Activated naive CD4-positive, alpha-beta T cell treated with anti-CD3 and anti-CD28 coated beads for 36 hours (primary cell): ENCODE measurements at places on chromosomes 6 and 20. TPM values are rescaled to one million over a fixed set of nuclear protein-coding genes. Genes with fewer than 3 reads are reported as not detected.

- H3K36me3 ChIP-seq, result peaks cover under 1% of the 10 kb centered on the region
- H3K27ac ChIP-seq, result no peak overlapping the region
- no peak for DNase-seq
- H3K4me3 ChIP-seq, result no peak overlapping the region
These were observed 52.7 kb downstream of the TXLNB start for GRCh38 chr6:139239064-139239463.

DNA sequence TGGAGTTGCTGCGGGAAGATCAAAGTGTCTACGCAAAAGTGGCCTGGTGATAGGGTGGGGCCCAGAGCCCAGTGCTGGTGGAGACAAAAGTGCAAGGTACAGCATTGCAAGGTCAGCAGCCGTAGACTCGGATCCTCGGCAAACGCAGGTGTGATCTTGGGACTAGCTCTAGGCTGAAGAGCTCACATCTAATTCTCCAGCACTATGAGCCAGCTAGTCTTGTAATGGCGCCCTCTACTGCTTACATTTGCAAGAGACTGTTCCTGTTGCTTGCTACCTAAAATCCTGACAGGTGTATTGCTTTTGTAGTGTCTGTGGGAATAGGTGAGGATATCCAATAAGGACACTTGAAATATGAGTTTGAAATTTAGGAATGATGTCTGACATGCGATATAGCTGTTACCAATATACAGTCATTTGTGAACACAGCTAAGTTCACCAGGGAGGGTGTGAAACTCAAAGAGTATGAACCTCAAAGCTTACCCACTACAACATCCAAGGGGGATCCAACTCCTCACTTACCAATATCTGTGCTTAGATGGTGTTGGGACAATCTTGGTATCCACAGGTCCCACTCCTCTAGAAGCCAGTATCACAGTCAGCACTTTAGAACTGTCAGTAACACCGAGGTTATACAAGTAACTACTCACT, 58.4 kb downstream of the PDE7B start:
- H3K36me3 ChIP-seq, result no peaks in the 10 kb centered on the region
- peak; percentile 80 for DNase-seq
- H3K4me3 ChIP-seq, result no peak overlapping the region
- peaks cover 3% of the 10 kb centered on the region for H3K4me1 ChIP-seq
- H3K27me3 ChIP-seq, result no peaks in the 10 kb centered on the region
- H3K27ac ChIP-seq, result no peak overlapping the region

- H3K27me3 ChIP-seq, result no peaks in the 10 kb centered on the region
- H3K4me1 ChIP-seq, result no peaks in the 10 kb centered on the region
- DNase-seq, result no peak
These were observed 286.7 kb downstream of the TFAP2B start for GRCh38 chr6:51105357-51105756.

DNA sequence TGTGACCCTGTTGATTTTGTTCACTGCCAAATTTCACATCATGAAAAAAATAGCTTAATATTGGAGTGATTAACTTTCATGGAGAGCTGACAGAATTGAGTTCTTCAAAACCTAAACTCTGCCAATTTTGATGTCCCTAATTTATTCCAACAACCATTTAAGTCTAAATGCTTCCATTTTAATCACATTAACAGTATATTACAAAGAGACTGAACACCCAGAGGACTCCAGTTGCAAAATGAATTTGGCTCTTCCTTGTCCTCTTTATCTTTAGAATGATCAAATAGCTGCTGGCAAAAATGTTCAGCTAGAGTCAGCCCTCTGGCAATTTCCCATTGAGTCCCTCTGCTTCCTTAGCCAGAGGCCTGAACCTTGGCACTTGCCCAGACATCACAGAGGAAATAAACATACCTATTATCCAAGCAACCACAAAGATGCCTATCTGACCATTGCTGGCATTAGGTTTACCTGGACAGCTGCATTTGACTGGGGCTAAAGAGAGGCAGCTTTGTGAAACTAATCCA, 299.0 kb upstream of the STXBP5 start:
- no peak for DNase-seq
- H3K27me3 ChIP-seq, result peaks cover under 1% of the 10 kb centered on the region
- no peak overlapping the region for H3K4me3 ChIP-seq
- no peak overlapping the region for H3K27ac ChIP-seq
- H3K4me1 ChIP-seq, result no peaks in the 10 kb centered on the region

- H3K4me1 ChIP-seq, result peaks cover 12% of the 10 kb centered on the region
- no peaks in the 10 kb centered on the region for H3K36me3 ChIP-seq
- H3K27ac ChIP-seq, result no peak overlapping the region
- DNase-seq, result no peak
These were observed 32.5 kb upstream of the TMEM244 start for GRCh38 chr6:129893640-129894039.

GRCh38 chr6:149368065-149368464, 32.0 kb upstream of the SUMO4 start:
- peaks cover 44% of the 10 kb centered on the region for H3K4me1 ChIP-seq
- peaks cover 18% of the 10 kb centered on the region for H3K36me3 ChIP-seq
- H3K27ac ChIP-seq, result no peak overlapping the region
- no peak for DNase-seq
- H3K4me3 ChIP-seq, result no peak overlapping the region
- H3K27me3 ChIP-seq, result no peaks in the 10 kb centered on the region

DNA sequence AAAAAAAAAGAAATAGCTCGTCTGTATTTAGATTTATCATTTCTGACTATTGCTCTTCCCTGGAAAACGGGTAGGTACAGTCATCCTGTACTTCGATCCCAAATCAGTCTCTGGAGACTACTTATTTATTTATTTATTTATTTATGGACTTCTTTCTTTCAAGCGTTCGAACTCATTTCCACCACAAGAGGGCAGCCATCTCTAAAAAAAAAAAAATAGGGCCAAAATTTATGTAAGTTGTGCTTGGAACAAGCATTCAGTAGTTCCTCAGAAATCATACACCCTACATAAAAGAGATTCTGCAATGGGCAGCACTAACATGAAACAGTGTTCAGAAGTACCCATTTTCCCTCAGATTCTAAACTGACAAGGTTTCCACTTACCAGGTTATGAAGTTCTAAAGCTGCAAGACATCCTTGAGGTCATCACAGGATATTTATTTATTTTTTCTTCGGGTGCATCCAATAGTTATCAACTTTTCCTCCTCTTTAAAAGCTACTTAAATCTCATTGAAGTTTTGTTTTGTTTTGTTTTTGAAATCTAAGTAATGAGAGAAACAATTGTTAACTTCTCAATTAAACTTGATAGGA, 1.9 kb upstream of the BMP2 start:
- no peak overlapping the region for H3K27ac ChIP-seq
- DNase-seq, result no peak
- peaks cover 40% of the 10 kb centered on the region for H3K27me3 ChIP-seq
- peaks cover 8% of the 10 kb centered on the region for H3K4me1 ChIP-seq
- H3K36me3 ChIP-seq, result no peaks in the 10 kb centered on the region

- no peak overlapping the region for H3K4me3 ChIP-seq
- H3K27ac ChIP-seq, result no peak overlapping the region
- H3K4me1 ChIP-seq, result no peaks in the 10 kb centered on the region
- DNase-seq, result no peak
- H3K27me3 ChIP-seq, result no peaks in the 10 kb centered on the region
- no peaks in the 10 kb centered on the region for H3K36me3 ChIP-seq
These were observed 167.5 kb downstream of the VEGFA start for GRCh38 chr6:43937236-43938177.

GRCh38 chr6:16575655-16576054, 185.6 kb downstream of the ATXN1 start:
- no peak for DNase-seq
- peaks cover 6% of the 10 kb centered on the region for H3K4me1 ChIP-seq
- peaks cover 8% of the 10 kb centered on the region for H3K36me3 ChIP-seq

GRCh38 chr6:35300848-35301247, 3.2 kb downstream of the DEF6 start:
- H3K4me3 ChIP-seq, result peak overlapping the region; percentile 81
- H3K27me3 ChIP-seq, result no peaks in the 10 kb centered on the region
- DNase-seq, result peak; percentile 63
- H3K36me3 ChIP-seq, result peaks cover 23% of the 10 kb centered on the region
- peaks cover 63% of the 10 kb centered on the region for H3K4me1 ChIP-seq

DNA sequence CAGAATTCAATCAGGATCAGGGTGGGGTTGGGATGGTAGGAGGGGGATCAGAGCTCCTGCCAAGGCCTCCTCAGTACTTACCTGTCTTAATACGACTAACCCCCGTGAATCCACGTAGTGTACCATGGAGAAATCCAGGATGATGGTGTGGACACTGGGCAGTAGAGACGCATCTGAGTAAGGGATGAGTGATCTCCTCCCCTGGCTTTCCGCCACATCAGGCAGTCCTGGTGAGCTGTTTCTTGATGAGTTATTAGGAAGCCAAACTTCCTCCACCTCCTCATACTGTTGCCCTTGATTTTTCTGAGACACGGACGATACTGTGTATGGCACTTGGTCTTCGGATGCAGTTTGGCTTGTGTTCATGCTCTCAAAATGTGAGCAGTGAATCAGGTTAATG, 34.2 kb upstream of the SRPK1 start:
- H3K36me3 ChIP-seq, result no peaks in the 10 kb centered on the region
- no peak overlapping the region for H3K4me3 ChIP-seq
- DNase-seq, result no peak
- H3K4me1 ChIP-seq, result peaks cover 11% of the 10 kb centered on the region

- H3K27ac ChIP-seq, result no peak overlapping the region
- peaks cover 9% of the 10 kb centered on the region for H3K27me3 ChIP-seq
- H3K36me3 ChIP-seq, result no peaks in the 10 kb centered on the region
These were observed 1.4 kb downstream of the DCDC2 start for GRCh38 chr6:24356310-24356973.

- no peak overlapping the region for H3K4me3 ChIP-seq
- peaks cover 7% of the 10 kb centered on the region for H3K27me3 ChIP-seq
- no peaks in the 10 kb centered on the region for H3K4me1 ChIP-seq
- H3K36me3 ChIP-seq, result no peaks in the 10 kb centered on the region
These were observed 29.5 kb downstream of the ROS1 start for GRCh38 chr6:117396228-117396627.

GRCh38 chr6:168649209-168649608, 208.2 kb downstream of the SMOC2 start:
- no peak overlapping the region for H3K27ac ChIP-seq
- H3K36me3 ChIP-seq, result no peaks in the 10 kb centered on the region
- no peaks in the 10 kb centered on the region for H3K4me1 ChIP-seq

- H3K27ac ChIP-seq, result no peak overlapping the region
- peaks cover 4% of the 10 kb centered on the region for H3K27me3 ChIP-seq
- no peaks in the 10 kb centered on the region for H3K36me3 ChIP-seq
- H3K4me3 ChIP-seq, result no peak overlapping the region
- DNase-seq, result peak; percentile 9
These were observed 49.7 kb downstream of the AKAP12 start for GRCh38 chr6:151289399-151290007.

- no peak for DNase-seq
- H3K27me3 ChIP-seq, result no peaks in the 10 kb centered on the region
- peaks cover 15% of the 10 kb centered on the region for H3K36me3 ChIP-seq
- no peaks in the 10 kb centered on the region for H3K4me1 ChIP-seq
- H3K27ac ChIP-seq, result no peak overlapping the region
These were observed 9.5 kb upstream of the DNAJC5 start for GRCh38 chr20:63885264-63886053.

GRCh38 chr6:3410385-3411360, 46.2 kb downstream of the SLC22A23 start:
- H3K27me3 ChIP-seq, result no peaks in the 10 kb centered on the region
- H3K27ac ChIP-seq, result no peak overlapping the region
- peak; percentile 82 for DNase-seq
- H3K36me3 ChIP-seq, result peaks cover 6% of the 10 kb centered on the region
- H3K4me3 ChIP-seq, result no peak overlapping the region

GRCh38 chr20:52847029-52847660, 125.0 kb upstream of the TSHZ2 start:
- H3K4me3 ChIP-seq, result no peak overlapping the region
- H3K27ac ChIP-seq, result no peak overlapping the region
- no peaks in the 10 kb centered on the region for H3K36me3 ChIP-seq
- DNase-seq, result peak; percentile 6

DNA sequence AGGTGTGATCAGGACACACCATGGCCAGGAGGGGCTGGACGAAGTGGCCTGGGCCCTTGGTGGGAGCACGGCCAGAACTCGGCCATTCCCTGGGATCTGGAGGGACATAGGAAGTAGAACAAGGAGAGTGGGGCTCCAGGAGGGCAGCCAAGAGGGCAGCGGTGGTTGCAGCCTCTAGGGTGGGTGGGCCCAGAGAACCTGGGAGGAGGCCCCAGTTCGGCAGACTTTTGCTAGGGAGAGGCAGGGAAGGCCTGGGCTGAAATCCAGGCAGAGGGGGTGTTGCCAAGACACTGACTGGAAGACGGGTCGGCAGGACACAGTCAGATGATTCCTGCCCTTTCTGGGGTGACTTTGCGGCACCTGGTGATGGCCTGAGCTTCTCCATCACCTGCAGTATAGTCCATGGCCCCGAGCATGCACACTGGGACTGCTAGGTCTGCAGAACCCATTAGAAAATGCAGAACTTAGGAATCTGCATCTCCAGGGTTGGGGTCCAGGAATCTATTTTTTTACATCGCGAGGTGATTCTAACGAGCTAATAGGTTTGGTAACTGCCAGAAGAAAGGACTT, 224.8 kb downstream of the SYNDIG1 start:
- DNase-seq, result no peak
- no peak overlapping the region for H3K4me3 ChIP-seq
- H3K36me3 ChIP-seq, result no peaks in the 10 kb centered on the region
- H3K27ac ChIP-seq, result no peak overlapping the region
- peaks cover 4% of the 10 kb centered on the region for H3K27me3 ChIP-seq

GRCh38 chr6:33166811-33167210, 25.5 kb downstream of the COL11A2 start:
- H3K27me3 ChIP-seq, result no peaks in the 10 kb centered on the region
- peaks cover 4% of the 10 kb centered on the region for H3K4me1 ChIP-seq
- no peak overlapping the region for H3K4me3 ChIP-seq
- no peak for DNase-seq

GRCh38 chr6:6407071-6407741, 86.7 kb upstream of the F13A1 start:
- no peak for DNase-seq
- H3K4me1 ChIP-seq, result no peaks in the 10 kb centered on the region
- H3K27me3 ChIP-seq, result peaks cover 4% of the 10 kb centered on the region
- no peak overlapping the region for H3K4me3 ChIP-seq

- H3K27me3 ChIP-seq, result peaks cover 13% of the 10 kb centered on the region
- no peak for DNase-seq
- peak overlapping the region; percentile 88 for H3K27ac ChIP-seq
- H3K36me3 ChIP-seq, result no peaks in the 10 kb centered on the region
- peak overlapping the region; percentile 87 for H3K4me3 ChIP-seq
These were observed 44.9 kb upstream of the SUPT3H start for GRCh38 chr6:45422503-45423110.

DNA sequence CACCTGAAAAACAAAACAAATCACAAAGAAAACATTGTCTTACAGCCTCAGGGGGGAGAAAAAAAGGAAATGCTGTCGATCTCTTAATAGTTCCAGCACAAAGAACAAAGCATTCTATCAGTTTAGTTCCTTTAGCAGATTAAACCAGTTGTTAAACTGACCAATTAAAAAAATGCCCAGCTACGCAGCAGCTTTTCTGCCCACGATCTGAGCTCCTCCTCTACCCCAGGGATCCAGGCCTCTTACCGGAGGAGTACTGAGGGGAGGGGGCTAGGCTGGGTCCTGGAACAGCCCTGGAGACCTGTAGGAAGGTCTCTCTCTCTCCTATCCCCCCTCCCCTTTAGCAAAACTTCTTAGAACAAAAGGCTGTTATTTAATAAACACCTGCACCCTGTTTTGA, 13.4 kb downstream of the PTK7 start:
- no peak overlapping the region for H3K27ac ChIP-seq
- peaks cover 8% of the 10 kb centered on the region for H3K4me1 ChIP-seq
- no peaks in the 10 kb centered on the region for H3K36me3 ChIP-seq
- no peak for DNase-seq
- H3K27me3 ChIP-seq, result no peaks in the 10 kb centered on the region

The F13A1 gene
- not detected for total RNA-seq

The PCSK2 gene
- total RNA-seq, result not detected

The TGM2 gene
- total RNA-seq, result not detected

The UBE2C gene
- total RNA-seq, result 202 TPM

The WFDC2 gene
- 0.83 TPM for total RNA-seq

The FGD2 gene
- total RNA-seq, result 0.48 TPM

The WFDC12 gene
- total RNA-seq, result not detected

The FAM209B gene
- 0.64 TPM for total RNA-seq

The TMEM244 gene
- total RNA-seq, result not detected
